ENCODE measurements at places on chromosomes 6 and 20. TPM values are rescaled to one million over a fixed set of nuclear protein-coding genes. Genes with fewer than 3 reads are reported as not detected.

- DNase-seq = no peak
Observed at GRCh38 chr6:39897698-39898097, 36.6 kb downstream of the MOCS1 start.

GRCh38 chr6:25628471-25629197, 23.4 kb upstream of the SCGN start:
- DNase-seq = no peak

DNA sequence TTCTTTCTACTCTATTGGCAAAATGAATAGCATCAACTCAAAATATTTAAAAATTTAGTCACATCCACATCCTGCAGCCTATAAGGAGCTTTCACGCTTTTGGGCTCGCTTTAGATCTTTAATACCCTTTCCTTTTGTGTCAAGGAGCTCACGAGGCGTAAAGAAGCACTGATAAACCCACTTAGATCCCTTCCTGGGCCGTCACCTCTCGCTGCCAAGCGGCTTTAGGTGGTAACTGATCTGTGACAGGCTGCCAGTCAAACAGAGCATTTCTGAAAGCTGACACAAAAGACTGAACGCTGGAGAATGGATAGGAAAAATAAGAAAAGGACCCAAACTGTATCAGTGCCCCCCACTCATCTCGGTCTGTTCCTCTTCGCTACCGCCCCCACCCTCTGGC, 385.7 kb upstream of the MMS22L start:
- DNase-seq = no peak

DPPA5 gene
- total RNA-seq = not detected

KIF6 gene
- 0.10 TPM for total RNA-seq

OXT gene
- not detected for total RNA-seq
